HT-29 (cell line): ENCODE measurements at places on chromosomes 1 and 21. TPM values are rescaled to one million over a fixed set of nuclear protein-coding genes. Genes with fewer than 3 reads are reported as not detected.

Gene BNIPL
- 0.18 and 0.28 TPM in 2 replicates for total RNA-seq

Gene SPRR5
- not detected in 2 replicates for total RNA-seq

Gene SPATA1
- total RNA-seq, result 1.0 and 1.3 TPM in 2 replicates

Gene MACF1
- total RNA-seq, result 77.4 and 79.5 TPM in 2 replicates

Gene RGS13
- total RNA-seq, result not detected in 2 replicates

Gene PLCH2
- 3.1 and 5.3 TPM in 2 replicates for total RNA-seq

Gene TTC24
- total RNA-seq, result not detected in 2 replicates

Gene OPRD1
- under 0.01 and 0.03 TPM in 2 replicates for total RNA-seq

Gene ZBTB8B
- not detected in 2 replicates for total RNA-seq

Gene CD5L
- total RNA-seq, result not detected in 2 replicates

Gene GRHL3
- 5.5 and 9.0 TPM in 2 replicates for total RNA-seq

Gene LRRC38
- total RNA-seq, result not detected in 2 replicates

Gene MR1
- total RNA-seq, result 0.74 and 1.5 TPM in 2 replicates

Gene UQCRHL
- 5.5 and 8.0 TPM in 2 replicates for total RNA-seq

Gene SLC37A1
- 96.0 and 102 TPM in 2 replicates for total RNA-seq

GRCh38 chr1:230708631-230709580, 5.0 kb downstream of the AGT start:
- peak; percentile 59 for DNase-seq

- no peak for DNase-seq
These were observed 17.1 kb downstream of the RC3H1 start for GRCh38 chr1:174005032-174005431.

DNA sequence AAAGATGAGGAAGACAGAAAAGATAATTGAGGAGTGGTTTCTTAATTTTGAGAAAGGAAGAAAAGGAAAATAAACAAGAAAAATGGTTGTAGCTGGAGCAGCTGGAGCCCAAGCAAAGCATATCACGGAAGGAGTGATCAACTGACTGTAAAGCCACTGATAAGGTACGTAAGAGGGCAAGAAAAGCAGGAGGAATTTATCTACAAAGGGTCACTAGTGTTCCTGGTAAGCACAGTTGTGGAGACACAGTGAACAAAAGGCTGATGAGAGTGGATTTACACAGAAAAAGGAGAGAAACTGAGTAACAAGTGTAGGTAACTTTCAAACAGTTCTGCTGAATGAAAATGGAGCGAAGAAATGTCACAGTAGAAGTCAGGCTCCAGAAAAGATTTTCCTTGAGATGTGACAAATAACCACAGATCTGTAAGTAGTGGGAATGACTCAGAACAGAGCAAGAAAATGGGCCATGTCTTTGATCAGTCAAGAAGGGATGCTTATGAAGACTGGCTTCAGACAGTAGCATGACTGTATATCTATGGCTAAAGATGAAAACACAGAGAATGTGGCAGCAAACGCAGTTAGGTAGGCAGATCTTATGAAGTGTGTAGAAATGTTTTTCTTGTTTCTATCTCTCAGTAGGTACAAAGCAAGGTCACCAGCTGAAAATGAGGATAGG, 45.6 kb upstream of the RBM34 start:
- no peak for DNase-seq

DNA sequence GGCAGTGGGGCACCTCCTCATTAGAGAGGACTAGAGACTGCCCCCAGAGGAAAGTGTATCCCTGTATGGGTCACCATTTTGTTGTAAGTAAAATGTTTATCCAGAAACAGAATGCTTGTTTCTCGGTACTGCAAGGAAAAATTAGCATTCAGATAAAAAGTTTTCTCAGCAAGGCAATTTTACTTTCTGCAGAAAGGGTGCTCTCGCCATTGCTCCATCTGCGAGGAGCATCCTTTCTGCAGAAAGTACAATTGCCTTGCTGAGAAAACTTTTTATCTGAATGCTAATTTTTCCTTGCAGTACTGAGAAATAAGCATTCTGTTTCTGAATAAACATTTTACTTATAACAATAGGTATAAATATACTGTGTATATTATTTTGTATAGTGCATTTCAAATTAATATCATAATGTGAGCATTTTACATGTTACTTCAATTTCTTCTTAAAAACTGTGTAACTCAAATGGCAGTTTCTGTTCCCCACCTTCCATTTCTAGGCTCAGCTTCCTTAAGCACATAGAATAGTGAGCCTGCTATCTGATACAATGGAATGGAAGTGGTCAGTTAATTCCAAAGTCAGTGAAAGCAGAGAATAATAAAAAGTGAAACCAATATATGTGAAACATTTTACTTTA, 76.5 kb upstream of the DESI2 start:
- DNase-seq, result no peak

GRCh38 chr1:202124142-202124541, 1.4 kb downstream of the GPR37L1 start:
- DNase-seq, result no peak

GRCh38 chr1:30384286-30385245, 338.8 kb downstream of the MATN1 start:
- DNase-seq, result no peak

DNA sequence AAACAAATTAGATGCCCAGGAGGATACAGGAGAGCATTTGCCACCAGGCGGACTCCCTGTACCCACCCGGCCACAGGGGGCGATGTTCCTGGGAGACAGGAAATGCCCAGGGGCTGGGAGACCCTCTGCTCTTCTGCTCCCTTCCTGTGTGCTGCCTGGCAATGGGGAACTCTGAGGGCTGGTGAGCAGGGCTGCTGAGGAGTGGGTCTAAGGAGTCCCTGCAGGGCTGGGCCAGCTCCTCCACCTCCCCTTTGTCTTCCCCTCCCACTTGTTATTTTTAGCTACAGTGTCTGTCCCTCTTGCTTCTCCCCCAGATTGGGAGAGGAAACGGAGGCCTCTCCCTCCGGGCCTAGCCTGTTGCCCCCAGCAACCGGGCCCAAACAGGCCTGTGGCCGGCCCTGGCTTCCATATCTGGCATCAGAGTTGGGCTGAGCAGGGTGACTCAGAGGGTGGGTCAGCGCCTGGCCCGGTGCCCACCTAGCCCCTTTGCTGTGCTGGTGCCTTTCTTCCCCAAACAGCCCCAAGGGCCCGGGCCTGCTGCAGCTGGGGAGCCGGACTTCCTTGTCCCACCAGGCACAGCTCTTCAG, 11.6 kb downstream of the LMNA start:
- peak; percentile 98 for DNase-seq

GRCh38 chr1:117815926-117816325, 113.5 kb downstream of the GDAP2 start:
- no peak for DNase-seq

GRCh38 chr1:6523566-6523965, 30.7 kb downstream of the NOL9 start:
- DNase-seq, result peak; percentile 62

- no peak for DNase-seq
These were observed 133.7 kb downstream of the RUNX1 start for GRCh38 chr21:34915364-34915841.

DNA sequence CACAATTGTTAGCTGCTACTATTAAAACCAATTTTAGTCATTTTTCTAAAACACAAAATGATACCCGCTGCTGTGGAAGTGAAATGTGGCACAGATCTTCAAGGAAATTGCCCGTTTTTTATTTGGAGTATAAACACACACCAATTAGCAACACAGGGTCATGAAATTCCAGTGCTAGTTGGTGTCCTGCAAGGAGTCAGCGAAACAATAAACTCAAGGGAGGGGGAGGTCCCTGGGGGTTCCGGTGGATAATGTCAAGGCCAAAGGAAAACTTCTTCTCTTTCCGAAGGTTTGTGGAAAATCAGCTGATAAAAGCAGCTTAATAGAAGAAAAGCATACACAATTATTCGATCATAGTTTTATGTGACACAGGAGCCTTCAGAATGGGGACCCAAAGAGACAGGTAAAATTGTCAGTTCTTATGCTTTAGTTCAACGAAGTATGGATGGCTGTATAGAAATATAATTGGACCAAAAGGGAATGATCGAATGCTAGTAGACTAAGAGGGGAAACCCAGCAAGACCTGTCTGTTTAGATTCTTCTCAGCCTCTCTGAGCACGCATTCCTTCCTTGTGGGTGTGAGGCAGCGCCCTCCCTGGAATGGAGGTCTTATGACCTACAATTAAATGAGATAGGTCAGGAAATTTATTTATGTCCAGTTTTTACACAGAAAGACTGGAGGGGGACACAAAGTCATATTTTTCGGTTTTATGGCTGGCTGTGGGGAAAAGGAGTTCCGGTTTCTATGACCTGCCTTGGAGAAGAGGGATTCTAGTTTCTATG, 65.9 kb downstream of the KCNK1 start:
- no peak for DNase-seq

GRCh38 chr1:245378745-245379144, 224.0 kb downstream of the KIF26B start:
- DNase-seq, result no peak

DNA sequence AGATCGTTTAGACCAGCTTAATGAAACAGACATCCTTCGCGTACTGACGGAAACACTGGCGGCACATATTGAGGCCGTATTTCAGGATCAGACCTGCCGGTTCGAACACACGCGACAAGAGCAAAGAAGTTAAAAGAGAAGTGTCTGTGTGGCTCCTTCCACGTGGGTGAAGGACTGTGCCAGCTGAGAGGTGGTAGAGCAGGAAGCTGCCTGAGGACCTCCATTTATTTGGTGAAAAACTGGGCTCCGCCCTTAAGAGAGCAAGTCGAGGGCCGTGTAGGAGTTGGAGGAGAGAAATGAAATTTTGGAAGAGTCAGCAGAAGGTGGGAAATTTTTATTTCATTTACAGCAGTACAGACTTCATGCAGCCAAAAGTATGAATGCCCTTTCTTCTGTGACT, 38.8 kb upstream of the ADORA3 start:
- no peak for DNase-seq

- no peak for DNase-seq
These were observed 92.4 kb downstream of the KCNJ15 start for GRCh38 chr21:38349111-38349746.

GRCh38 chr1:189623336-189623735, 854.3 kb downstream of the BRINP3 start:
- no peak for DNase-seq

- no peak for DNase-seq
These were observed 647 bp downstream of the RO60 start for GRCh38 chr1:193060115-193060403.

DNA sequence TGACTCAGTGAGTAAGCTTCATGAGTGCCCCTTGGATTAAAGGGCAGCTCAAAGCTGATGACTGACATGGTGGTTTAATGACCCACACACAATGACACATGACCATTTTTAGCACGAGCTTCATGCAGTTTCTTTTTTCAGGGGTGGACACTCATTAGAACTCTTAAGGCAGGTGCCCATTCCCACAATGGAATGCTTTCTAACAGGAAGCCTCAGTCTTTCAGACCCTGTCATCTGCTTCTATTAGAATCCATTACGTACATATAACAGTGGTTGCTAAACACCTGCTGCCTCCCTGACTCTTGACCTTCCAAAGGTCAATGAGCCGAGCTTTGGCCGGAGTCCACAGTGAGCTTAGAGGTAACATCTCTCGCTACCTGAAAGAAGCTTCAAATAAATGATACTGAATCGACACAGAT, 27.4 kb downstream of the AKNAD1 start:
- no peak for DNase-seq

GRCh38 chr1:55235722-55236121, 20.6 kb upstream of the USP24 start:
- DNase-seq, result no peak

DNA sequence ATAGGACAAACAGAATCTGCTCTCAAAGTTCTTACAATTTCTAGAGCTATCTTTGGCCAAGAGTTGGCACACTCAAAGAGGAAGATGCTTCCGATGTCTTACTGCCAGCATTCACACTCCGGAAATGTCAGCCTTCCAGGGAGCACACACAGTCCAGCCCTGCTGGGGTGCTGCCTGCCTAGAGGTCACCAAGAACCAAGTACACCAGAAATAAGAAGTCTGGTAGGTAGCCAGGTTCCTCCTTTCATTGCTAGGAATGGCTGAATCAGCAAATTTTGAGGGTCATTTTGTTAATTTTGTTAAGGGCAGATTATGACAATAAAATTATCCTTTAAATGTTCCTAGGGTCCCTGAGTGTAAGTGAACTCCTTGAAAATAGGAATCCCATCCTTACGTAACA, 77.5 kb downstream of the PLPP3 start:
- no peak for DNase-seq

GRCh38 chr21:39518055-39518846, 66.5 kb downstream of the SH3BGR start:
- DNase-seq, result peak; percentile 72

- DNase-seq, result no peak
These were observed 199.2 kb downstream of the HLX start for GRCh38 chr1:221078260-221078965.

DNA sequence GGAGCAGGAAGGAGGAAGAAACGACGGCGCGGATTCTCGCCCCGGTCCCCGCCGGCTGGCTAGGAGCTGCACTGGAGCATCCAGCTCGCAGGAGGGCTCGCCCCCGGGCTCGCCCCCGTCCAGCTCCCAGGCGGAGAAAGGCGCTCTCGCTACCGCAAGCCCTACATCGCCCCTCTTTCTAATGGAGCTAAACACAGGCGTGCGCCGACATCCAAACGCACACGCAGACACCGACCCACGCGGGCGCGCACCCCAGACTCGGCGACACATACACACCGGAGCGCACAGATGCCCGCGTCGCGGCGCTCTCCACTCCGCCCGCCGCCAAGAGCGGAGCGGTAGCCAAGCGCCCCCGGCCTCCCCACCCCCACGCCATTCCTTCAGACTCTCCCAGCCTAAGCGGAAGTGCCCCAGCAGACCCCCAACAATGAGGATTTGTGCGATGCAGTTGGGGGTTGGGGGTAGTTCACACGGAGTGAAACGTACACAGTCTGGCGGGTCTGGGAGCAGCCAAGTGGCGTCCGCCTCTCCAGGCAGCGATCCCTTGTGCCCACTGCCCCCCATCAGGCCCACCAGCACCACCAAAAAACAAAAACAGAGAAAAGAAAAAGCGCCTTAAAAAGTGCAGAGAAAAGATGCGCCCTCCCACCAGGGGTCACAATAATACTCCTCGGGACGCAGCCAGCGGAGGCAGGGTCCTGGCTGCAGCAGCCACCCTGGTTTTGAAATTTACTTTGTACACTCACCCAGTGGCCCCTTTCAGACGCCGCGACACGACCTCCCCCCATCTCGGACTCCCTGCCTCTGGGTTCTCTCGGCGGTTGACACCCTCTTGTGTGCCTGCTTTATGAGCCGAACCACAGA, 1.4 kb downstream of the DAB1 start:
- no peak for DNase-seq

GRCh38 chr1:96049759-96050409, 671.7 kb upstream of the PTBP2 start:
- DNase-seq, result no peak

DNA sequence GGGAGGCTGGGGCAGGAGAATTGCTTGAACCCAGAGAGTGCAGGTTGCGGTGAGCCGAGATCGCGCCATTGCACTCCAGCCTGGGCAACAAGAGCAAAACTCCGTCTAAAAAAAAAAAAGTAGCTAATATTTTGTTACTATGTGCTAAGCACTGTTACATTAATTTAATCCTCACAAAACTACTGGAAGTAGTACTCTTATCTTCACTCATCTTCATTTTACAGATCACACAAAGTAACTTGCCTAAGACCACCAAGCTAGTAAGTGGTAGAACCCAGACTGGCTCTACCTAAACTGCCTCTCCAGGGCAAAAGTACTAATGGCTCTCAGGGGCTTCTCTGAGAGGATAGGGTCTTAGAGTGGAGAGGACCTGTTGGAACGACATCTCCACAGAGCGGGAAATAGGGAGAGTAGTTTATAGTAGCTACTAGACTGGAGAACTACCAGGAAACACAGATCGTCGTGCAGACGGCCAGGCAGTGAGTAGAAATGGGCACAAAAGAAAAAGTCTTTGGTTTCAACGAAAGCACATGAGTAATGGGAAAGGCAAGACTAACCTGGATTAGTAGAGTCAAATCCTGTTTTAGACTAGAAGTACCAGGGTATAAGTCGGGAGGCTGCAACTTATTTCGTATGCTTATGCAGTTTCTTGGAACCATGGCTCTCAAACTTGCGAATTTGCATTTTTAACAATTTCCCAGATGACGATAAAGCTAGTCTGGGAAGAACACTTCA, 1.4 kb downstream of the CLCC1 start:
- peak; percentile 35 for DNase-seq
